ENCODE measurements at places on chromosomes 12 and 14.

DNA sequence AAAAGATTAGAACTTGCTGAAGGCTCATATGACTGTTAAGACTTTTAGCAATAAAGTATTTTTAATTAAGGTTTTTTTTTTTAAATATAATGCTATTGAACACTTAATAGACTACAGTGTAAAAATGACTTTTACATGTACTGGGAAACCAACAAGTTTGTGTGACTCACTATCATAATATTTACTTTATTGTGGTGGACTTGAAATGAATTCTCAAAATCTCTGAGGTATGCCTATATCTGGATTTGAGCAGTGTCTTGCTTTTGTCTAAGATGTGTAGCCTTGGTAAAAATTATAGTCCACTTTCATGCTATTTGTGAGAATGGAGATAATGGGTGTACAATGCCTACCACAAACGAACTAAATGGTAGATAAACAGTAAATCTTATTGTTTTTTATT is 33.9 kb upstream of the NAV3 start:
- H3K36me3 ChIP-seq = no peaks in the 10 kb centered on the region
- H3K27me3 ChIP-seq = no peaks in the 10 kb centered on the region
- no peak for DNase-seq
- no peaks in the 10 kb centered on the region for H3K4me1 ChIP-seq
- H3K27ac ChIP-seq = no peak overlapping the region

- peaks cover 57% of the 10 kb centered on the region for H3K36me3 ChIP-seq
- H3K27ac ChIP-seq = peak overlapping the region; percentile 84
- H3K27me3 ChIP-seq = peaks cover 5% of the 10 kb centered on the region
- DNase-seq = no peak
- H3K4me1 ChIP-seq = peaks cover 69% of the 10 kb centered on the region
These were observed 28.3 kb downstream of the KCTD10 start for GRCh38 chr12:109448707-109449390.

DNA sequence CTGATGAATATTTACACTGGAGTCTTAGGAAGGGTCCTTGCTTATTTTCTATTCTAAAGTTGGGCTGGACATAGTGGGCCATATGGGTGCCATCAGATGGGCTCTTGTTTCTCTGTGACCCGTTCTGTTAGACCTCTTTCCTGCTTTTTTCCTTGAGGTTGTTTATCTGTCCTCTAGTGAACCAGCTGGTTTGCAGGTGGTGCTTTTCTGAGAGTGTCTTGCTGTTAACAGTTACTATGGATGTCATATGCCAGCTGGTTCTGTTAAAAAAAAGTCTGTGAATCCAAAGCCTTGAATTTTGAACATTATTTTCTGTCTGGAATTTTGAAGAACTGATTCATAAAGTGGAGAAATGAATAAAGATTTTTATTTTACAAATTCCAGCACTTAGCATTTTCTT is 29.2 kb downstream of the ZC3H14 start:
- no peak overlapping the region for H3K4me3 ChIP-seq
- no peaks in the 10 kb centered on the region for H3K4me1 ChIP-seq
- H3K36me3 ChIP-seq = peaks cover 23% of the 10 kb centered on the region
- DNase-seq = no peak

DNA sequence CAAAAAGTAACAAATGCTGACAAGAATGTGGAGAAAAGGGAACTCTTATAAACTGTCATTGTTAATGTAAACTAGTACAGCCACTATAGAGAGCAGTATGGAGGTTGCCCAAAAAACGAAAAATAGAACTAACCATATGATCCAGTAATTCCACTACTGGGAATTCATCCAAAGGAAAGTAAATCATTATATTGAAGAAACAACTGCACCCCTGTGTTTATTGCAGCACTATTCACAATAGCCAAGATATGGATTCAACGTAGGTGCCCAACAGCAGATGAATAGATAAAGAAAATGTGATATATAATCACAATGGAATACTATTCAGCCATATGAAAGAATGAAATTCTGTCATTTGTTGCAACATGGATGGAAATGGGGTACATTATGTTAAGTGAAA is 188.0 kb upstream of the E2F7 start:
- H3K4me3 ChIP-seq = no peak overlapping the region
- no peak overlapping the region for H3K27ac ChIP-seq
- peaks cover 1% of the 10 kb centered on the region for H3K27me3 ChIP-seq

DNA sequence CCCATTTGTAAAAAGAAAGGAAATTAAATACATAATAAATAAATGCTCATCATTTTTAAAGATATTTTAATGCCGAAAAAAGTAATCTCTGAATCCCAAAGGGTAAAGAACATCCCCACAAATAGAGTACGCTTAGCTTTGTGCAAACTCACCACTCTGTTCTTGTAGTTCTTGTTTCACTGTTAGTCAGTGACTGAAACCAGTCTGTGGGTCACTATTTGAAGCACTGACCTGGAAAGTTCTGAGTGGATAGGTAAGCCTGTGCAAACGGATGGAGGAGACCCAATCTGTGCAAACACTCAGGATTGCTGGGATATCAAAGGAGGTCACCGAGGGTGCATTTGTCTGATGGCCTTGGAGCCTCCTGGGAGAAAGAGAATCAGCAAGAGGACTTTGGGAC is 68.1 kb upstream of the TSPAN11 start:
- H3K27me3 ChIP-seq = no peaks in the 10 kb centered on the region
- no peak overlapping the region for H3K27ac ChIP-seq
- H3K4me1 ChIP-seq = no peaks in the 10 kb centered on the region

- H3K4me1 ChIP-seq = peaks cover 27% of the 10 kb centered on the region
- peaks cover 20% of the 10 kb centered on the region for H3K36me3 ChIP-seq
- peak overlapping the region; percentile 76 for H3K27ac ChIP-seq
- peak overlapping the region; percentile 37 for H3K4me3 ChIP-seq
These were observed 6.5 kb downstream of the SLC8B1 start for GRCh38 chr12:113328368-113328889.

GRCh38 chr12:50633955-50634354 is 129.2 kb downstream of the DIP2B start:
- peaks cover 5% of the 10 kb centered on the region for H3K27me3 ChIP-seq
- no peak overlapping the region for H3K4me3 ChIP-seq
- peaks cover 11% of the 10 kb centered on the region for H3K36me3 ChIP-seq
- DNase-seq = no peak

GRCh38 chr14:97299661-97300060 is 502.5 kb downstream of the VRK1 start:
- H3K36me3 ChIP-seq = no peaks in the 10 kb centered on the region
- no peak overlapping the region for H3K4me3 ChIP-seq
- H3K27me3 ChIP-seq = peaks cover 3% of the 10 kb centered on the region
- no peak for DNase-seq
- H3K4me1 ChIP-seq = peaks cover 7% of the 10 kb centered on the region
